ENCODE measurements at places on chromosomes 6 and 20.

DNA sequence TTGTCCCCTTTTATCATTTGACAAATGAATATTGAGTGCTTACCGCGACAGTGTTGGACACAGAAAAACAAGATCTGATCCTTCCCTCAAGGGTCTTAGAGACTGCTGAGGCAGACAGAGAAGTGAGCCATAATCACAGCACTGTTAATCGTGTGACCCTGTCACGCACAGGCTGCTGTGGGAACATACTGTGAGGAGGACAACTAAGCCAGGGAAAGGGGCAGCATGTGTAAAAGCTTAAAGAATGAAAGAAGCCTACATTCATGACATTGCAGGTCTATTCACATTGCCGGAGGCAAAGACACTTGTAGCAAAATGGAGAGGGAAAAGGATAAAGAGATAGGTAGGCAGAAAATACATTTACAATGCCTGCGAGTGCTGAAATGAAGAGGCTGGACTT lies 32.7 kb downstream of the TRDN start:
- DNase-seq = peak; percentile 64

GRCh38 chr6:111941686-111942330 lies 68.6 kb upstream of the FYN start:
- no peak for DNase-seq

- no peak for DNase-seq
Measured at GRCh38 chr20:9867196-9867980, 28.5 kb upstream of the PAK5 start.

DNA sequence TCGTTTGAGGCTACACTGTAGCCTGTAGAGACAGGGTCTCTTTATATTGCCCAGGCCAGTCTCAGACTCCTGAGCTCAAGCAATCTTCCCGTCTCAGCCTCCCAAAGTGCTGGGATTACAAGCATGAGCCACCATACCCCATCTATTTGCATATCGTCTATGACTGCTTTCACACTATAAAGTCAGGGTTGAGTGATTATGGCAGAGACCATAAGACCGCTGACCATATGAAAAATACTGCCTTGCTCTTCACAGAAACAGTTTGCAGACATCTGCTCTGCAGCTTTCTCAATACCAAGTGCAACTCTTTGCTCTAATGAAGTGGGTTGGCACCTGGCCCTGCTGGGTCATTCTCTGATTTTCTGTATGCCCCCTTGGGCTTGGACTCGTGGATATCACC lies 79.5 kb upstream of the PAK5 start:
- DNase-seq = no peak

GRCh38 chr6:112224088-112224487 lies 30.3 kb downstream of the LAMA4 start:
- DNase-seq = no peak

DNA sequence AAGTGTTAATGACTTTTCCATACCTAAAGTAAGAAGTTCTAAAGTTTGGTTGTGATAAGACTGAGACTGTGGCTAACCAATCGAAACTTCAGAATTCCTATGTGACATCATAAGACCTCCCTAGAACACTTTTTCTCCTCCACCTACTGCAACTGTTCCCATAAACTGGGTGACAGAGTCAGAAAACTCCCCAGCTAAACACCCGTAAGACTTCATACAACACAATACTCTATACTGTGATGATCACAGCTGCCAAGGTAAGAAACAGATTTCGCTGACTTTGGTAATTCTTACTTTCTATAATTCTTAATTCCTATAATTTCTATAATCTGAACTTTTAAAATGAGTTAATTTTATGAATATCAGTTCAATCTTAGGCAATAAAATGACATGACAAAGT lies at the start of gene PLN:
PLN (plus strand) TSS at position 161 of the 400 bp plus-strand sequence. CDS start 10,626 bp downstream, outside the sequence.
- no peak for DNase-seq

DNA sequence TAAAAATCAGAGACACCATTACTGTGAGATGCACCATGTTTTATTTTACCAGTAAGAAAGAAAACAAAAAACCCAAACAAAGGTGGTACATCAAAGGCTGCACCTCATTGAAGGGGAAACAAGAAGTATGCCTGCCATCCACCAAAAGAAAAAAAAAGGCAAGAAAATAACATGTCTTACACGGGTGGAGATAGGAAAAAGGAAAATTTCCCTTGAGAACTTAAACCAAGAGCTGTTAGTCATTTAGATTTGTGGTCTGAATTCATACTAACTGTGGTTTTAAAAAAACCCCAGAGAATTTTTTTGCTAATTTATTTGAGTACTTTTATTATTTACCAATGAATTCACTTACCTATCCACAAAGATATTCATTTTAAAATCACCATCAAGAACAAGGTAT lies 144.0 kb downstream of the LRRC1 start:
- no peak for DNase-seq

GRCh38 chr6:46876126-46876525 lies 45.6 kb downstream of the ADGRF5 start:
- no peak for DNase-seq

- DNase-seq = peak; percentile 64
Measured at GRCh38 chr20:43749734-43750294, 23.0 kb upstream of the GTSF1L start.

GRCh38 chr6:136551103-136551502 lies 881 bp upstream of the MAP7 start:
- peak; percentile 68 for DNase-seq

GRCh38 chr6:37019065-37019450 lies 13.6 kb downstream of the FGD2 start:
- peak; percentile 76 for DNase-seq

DNA sequence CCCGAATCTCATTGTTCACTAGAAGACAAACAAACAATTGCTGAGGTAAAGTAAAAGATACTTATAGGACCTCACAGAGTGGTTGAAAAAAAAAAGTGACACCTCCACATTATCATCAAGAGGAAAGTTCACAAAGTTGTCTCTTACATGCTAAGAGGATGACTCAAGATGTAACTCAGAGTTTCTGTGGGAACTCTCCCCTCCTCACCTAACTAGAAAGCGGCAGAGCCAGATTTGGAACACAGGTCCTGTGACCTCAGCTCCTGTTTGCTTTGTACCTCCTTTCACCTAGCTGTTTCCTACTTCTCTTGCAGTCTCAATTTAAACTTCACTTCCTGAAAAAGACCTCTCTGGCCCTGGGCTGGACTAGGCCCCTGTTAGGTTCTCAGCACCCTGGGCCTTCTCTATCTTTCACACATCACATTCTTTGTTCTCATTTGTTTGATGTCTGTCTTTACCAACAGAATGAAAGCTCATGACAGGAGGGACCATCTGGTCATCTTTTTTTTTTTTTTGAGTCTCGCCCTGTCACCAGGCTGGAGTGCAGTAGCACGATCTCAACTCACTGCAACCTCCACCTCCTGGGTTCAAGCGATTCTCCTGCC lies 60.8 kb downstream of the CD24 start:
- DNase-seq = no peak

GRCh38 chr6:149057464-149057840 lies 260.1 kb upstream of the TAB2 start:
- no peak for DNase-seq

DNA sequence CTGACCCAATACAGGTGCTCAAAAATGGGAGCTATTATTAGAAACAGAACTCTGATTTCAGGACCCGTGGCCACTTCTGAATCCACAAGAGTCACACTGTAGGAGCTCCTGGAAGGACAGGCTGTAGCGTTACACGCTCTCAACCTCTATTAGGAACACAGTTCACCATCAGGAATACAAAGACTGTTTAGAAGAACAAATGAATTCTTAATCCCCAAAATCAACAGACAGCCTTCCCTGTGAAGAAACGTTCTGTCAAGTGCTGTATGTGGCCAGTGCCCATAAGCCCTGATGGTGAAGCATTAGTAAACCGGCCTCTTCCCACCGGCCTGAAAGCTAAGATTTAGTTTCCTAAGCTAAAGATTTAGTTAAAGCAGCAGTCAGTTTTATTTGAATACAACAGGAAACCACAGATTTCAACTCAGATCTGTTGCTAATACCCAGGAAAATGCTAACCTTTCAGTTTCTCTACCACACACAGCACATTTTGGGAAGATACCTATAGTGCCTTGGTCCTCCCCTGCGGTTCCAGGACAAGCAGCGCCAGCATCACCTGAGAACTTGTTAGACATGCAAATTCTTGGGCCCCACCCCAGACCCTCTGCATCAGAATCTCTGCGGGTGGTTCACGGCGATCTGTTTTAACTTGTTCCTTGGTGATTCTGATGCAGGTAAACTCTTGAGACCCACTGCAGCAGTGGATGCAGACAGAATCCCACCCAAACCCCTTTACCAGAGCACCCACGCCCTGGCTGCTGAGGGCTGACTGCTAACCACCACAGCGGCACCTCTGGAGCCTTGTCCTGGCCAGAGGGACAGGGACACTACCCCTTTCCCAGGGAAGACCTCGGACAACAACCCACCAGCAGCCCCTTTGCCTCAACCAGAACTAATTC lies 33.4 kb downstream of the MTRES1 start:
- DNase-seq = no peak

DNA sequence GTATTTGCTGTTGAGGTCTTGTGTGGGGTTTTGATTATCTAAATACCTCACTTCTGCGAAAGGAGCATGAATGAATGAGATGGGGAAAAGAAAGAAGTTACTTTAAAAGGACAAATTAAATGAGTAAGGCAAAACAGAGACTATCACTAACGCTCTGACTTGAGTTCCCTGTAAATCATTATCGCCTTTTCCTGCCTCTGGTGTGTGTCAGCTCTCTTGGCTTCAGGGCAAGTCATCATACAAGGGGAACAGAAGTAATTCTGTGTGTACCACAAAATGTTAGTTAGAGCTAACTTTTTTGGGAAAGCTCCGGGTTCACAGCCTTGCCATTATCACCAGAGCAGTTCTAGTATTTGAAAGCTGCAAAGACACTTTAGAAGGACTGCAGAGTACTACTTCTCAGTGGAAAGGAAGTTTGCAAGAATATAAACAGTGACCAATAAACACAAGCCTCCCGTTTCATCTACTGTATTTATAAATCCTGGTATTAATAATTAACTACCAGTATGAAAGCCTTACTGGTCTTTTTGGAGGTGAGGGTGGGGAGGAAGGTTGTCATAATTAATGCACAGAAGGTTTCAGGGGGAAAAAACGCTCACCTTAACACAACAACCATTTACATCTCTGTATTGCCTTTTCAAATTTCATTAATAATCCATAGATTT lies 1.2 kb downstream of the DZANK1 start:
- no peak for DNase-seq

DNA sequence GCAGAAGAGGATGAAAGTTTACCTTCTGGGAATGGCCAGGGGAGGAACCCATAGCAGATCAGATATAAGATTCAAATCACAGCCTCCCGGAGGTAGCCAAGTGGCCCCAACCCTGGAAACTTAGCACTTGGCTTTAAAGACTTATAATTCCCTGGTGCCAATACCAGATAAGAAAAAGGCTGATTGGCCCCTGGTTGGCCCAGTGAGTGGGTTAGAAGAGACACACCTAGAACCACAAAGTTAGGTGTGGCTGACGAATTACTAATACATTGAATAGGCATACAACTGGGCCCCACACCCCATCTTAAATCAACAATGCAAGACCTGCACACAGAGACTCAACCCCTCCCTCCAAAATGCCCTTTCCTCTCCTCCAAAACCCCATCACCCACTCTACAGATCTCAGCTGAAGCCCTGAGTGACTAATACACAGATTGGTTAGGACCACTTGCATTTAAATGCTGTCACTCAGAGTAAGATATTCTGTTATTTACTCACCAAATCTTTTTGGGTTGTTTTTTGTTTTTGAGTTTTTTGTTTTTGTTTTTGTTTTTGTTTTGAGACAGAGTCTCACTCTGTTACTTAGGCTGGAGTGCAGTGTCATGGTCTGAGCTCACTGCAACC lies 315.4 kb upstream of the JARID2 start:
- no peak for DNase-seq

- DNase-seq = no peak
Measured at GRCh38 chr20:33159713-33160112, 8.2 kb upstream of the BPIFA2 start.

GRCh38 chr6:132798869-132799538 lies 567 bp upstream of the SLC18B1 start:
- DNase-seq = peak; percentile 78

- no peak for DNase-seq
Measured at GRCh38 chr6:137001299-137001976, 43.3 kb downstream of the IL20RA start.

DNA sequence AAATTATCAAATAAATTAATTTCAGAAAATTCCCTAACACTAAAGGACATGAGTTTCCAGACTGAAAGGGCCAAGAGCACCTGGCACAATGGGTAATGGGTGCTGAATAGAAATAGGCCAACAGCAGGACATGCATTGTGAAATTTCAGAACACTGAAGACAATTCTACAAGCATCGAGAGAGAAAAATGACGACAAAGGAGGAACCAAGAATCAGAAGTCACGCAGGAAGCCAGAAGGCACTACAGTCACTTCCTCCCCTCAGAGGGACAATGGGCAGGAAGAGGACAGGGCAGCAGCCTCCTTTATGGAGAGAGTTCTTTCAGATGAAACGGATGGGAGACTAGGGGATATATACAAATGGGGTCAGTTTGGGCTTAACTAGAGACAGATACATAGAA lies 29.6 kb downstream of the PCNA start:
- DNase-seq = no peak

DNA sequence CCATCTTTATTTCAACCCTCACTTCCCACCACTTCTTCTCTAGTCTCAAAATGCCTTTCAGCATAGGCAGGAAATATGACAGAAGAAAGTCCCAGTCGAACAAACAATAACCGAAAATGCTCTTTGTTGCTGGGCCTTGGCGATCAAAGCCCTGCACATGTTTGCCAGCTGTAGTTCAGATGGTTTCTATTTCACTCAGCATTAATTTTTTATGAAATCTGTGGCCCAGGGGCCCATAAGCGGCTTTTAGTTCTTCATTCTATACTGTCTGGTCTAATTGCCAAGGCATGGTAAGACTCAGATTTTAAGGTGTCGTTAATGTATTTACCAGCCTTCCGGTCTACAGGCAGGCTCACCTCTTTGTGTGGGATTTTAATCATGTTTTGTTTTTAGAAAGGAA lies 10.9 kb upstream of the F13A1 start:
- DNase-seq = no peak

DNA sequence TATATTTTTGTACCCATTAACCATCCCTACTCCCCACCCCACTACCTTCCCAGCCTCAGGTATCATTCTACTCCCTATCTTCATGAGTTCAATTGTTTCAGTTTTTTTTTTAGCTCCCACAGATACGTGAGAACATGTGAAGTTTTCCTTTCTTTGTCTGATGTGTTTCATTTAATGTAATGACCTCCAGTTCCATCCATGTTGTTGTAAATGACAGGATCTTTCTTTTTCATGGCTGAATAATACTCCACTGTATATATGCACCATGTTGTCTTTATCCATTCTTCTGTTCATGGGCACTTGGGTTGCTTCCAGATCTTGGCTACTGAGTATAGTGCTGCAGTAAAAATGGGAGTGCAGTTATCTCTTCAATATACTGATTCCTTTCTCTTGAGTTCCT lies 63.5 kb downstream of the MYO6 start:
- no peak for DNase-seq

- no peak for DNase-seq
Measured at GRCh38 chr6:141110481-141110880, 1022.2 kb upstream of the GJE1 start.

- DNase-seq = no peak
Measured at GRCh38 chr6:148578489-148578814, 168.4 kb upstream of the UST start.
